ENCODE measurements at places on chromosomes 7 and 10. TPM values are rescaled to one million over a fixed set of nuclear protein-coding genes. Genes with fewer than 3 reads are reported as not detected.

DNA sequence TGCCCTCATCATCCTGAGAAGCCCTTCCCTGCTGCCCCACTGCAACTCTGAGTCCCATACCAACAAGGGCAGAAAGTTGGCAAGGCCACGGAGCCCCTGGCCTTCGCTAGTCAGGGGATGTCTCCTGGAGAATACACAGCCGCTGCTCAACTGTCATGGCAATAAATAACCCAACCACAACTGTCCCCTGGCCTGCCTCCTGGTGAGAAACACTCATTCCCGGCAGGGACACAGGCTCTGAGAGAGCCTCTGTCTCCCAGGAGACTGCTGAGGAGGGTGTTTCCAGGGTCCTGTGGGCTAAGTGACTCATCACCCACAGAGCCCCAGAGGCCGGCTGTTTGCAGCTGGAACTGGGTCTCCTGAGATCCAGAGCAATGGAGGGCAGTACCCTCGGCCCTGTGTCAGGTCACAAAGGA, 354.1 kb downstream of the TNS3 start:
- no peak for DNase-seq

DNA sequence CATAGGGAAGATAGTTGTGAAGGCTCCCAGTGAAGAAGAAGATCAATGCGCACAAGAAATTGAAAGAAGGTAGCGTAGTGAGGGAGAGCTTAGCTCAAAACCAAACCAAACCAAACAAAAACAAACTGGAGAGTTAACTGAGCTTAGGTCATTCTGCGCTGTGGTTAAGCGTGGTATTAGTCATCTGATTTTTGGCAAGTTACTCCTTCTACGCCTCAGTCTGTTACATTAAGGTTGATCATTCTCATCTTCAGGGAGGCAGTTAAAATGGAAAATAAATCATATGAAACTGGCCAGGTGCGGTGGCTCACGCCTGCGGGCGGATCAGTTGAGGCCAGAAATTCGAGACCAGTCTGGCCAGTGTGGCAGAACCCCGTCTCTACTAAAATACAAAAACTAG, 259.7 kb downstream of the EXOC4 start:
- DNase-seq, result no peak

GRCh38 chr7:36185756-36186155, 32.7 kb downstream of the EEPD1 start:
- no peak for DNase-seq

Gene CDHR3
- 7.5 TPM for total RNA-seq

Gene PRR15
- total RNA-seq, result not detected
